ENCODE measurements at places on chromosomes 5 and 9.

DNA sequence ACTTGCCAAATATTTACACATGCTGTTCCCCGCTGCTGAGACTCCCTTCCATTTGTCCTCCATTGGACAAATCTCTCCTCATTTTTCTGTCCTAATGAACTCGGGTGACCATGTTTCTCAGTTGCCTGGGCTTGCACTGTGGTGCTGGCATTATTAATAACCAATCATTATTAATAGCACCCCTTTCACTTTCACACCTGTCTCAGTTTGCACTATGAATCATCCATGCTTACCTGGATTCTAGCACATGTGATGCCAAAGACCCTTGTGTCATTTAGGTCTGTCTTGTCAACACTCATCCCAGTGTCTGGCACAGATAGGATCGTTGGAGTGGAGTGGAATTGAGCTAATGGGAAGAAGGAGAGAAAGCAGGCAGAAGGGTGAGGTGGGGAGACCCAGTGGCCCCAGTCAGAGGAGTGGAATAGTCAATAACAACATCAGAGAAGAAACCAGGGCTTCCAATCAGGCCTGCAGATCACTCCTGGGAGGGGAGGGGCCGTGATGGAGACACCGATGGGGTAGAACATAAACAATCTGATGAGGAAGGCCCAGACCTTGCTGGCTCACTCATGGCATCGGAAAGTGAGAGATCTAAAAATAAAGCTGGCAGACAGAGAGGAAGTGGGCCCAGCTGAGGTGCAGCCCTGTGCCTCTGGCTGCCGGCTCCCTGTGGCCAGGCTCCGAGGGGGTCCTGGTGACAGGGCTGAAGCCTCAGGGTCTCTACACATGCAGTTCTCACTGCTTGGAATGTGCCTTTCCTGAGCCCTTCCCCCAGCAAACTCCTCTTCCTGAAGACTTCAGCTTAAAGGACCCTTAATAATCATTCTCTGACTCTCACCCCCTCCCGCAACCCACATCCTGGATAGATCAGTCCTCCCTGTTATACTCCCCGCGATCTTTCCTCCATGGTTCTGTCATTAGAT, 33.5 kb upstream of the CRB2 start:
- peak; percentile 63 for DNase-seq

DNA sequence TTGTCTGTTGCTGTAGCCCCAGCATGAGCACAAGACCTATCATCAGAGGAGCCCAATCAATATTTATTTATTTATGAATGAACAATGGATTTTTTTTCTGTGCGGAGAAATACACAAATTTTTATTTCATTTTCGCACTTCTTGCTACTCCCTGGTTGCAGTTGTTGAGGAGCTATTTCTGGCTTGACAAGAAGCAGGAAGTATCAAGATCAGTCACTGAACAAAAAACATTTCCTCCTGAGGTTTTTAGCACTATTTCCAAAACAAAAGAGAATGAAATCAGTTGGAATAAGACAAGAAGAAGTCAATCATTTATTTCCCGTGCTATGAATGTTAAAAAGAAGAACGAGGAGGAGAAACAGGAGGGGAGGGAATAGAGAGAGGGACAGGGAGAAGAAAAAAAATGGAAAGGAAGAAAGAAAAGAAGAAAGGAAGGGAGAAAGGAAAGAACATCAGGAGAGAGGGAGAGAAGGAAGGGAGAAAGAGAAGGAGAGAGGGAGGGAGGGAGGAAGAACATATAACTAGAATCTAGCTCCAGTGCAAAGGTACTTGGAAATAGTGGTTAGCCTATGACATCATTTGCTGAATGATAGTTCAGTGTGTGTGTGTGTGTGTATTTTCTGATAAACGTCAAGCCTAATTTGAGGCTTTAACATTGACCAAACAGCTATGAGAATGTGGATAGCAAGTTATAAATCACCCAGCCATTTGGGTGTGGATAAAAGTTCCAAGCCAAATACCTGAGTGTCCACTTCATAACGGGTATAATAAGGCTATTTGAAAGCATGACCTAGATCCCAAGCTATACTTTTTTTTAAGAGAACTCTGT, 586.0 kb downstream of the EBF1 start:
- no peak for DNase-seq

- DNase-seq: no peak
Observed at GRCh38 chr9:94785215-94786169, 59.0 kb downstream of the AOPEP start.

DNA sequence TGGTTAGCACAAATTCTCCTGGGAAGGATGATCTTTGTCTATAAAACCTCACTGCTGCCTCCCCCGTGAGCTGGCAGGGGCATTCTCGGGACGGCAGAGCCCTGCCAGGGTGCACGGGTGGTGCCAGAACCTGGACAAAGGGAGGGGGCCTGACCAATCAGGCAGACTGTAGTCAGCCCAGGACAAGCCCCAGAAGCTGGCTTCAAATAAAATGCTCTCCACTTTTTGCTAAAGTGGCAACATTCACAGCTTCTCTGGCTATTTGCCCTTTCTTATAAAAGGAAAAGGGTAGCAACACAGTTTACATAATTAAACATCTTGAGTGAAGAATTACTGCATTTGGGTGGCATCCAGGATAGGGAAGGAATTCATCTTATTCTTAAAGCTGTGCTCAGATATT, 14.4 kb downstream of the IL9 start:
- no peak for DNase-seq

GRCh38 chr9:6584881-6585597, 60.5 kb downstream of the GLDC start:
- peak; percentile 33 for DNase-seq

DNA sequence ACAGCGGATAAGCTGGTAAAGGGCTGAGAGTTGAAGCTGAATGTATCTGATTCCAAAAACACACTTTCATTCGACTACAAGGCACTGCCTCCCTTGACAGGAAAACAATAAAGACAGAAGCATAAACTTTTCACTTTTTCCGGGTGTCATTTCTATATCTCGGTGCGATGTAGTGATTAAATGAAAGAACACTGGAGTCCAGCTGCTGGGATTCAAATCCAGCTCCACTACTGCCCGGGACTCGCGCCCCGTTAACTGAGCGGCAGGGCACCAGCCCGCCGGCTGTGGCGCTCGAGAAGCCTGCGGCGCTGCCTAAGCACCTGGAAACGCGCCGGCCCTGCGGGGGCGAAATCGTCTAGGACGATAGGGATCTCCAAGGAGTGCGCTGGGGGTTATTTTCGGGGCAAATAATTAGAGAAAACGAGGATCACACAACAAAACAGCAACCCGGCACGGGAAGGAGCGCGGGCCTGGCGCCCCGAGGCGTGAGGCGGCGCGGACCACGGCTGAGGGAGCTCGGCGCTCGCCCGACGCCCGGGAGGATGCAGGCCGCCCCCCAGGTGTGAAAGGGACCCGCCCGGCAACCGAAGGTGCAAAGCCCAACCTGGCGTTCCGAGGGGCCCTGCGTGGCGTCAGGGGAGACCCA, 837 bp downstream of the UIMC1 start:
- peak; percentile 42 for DNase-seq

DNA sequence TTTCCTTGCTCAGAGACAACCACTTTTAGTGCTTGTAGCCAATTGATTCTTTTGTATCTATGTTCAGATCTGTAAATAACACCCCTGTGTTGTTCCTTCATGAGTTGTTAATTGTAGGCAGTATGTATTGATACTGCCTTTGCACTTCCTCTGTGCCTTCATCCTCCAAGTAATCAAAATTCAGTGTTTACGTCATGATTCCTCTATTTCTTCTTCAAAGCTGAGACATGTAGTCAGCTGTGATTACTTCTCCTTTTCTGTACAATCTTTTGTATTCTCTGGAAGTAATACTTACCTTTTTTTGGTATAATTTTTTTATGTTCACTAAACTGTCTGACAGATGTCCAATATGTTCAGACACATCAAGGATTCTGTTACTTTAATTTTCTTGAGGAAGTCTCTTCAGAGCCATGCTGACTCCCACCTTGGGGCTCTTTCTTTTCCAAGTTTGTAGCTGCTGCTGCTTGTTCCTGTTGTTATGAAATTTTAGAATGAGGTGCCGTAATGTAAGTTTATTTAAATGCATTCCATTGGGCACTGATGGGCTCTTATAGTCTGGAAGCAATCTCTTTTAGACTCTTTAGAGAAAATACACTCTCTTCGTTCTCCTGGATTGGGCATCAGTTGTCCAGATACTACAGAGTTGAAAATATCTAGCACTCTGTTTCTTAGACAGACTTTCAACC, 30.5 kb upstream of the LRRC70 start:
- DNase-seq: no peak

DNA sequence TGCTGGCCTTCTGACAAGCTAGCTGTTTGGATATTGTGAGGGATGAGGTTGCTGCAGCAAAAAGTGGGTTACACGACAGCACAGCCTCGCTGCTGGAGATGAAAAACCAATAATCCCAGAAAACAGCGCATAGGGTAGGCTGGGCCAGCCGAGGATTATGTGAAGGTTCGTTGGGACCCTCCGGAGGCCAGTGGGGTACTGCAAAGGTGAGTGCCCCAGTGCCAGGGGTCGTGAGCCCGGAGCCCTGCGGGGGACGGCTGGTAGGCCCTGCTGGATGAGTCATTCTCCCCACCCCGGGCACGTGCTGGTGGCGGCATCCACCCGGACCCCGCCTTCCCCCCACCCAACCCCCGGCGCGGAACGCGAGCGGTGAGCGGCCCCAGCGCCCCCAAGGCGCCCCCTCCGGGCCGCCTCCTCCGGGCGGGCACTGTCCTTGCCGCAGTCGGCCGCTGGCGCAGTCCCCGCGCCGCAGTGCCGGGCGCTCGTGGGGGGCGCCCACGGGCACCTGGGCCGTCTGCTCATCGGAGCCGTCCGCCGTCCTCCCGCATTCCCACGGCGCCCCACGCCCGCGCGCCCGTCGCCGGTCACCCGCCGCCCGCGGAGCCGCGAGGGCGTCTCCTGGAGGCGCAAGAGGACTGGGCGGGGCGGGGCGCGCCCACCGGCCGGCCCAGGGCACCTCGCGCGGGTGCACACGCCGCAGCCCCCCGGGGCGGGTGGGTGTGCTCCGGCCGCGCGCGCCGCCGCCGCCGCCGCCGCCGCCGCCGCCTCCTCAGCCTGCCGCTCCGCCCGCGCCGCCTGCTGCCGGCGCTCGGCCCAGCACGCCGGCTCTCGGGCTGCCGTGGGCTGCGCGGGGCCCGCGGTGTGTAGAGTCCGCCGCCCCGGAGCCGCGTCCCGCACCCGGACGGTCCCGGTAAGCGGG, at the start of gene PHF24:
PHF24 (plus strand) TSS at position 794 of the 919 bp plus-strand sequence. CDS start 13,014 bp downstream, outside the sequence.
- no peak for DNase-seq

DNA sequence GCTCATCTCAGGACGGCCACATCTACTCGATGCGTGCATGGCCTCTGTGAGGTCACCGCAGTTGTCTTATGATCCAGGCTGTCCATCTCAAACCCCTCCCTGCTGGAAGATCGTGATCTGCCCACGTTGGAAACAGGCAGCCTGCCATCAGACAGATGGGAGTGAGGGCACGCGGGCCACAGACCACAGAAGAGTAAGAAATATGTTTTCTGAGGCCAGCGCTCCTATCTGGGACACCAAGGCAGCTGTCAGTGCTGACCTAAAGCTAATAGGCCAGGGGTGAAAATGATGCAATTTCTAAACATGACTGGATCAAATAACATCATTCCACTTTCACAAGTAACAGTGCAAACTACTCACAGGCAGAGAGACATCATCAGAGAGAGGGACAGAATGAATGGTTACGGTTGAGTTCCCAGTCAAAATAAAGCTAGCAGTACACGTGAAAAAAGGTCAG, 57.1 kb upstream of the CER1 start:
- no peak for DNase-seq

GRCh38 chr9:1125741-1126140, 75.6 kb downstream of the DMRT2 start:
- no peak for DNase-seq

- DNase-seq: no peak
Observed at GRCh38 chr5:12313602-12314001, 409.4 kb upstream of the CTNND2 start.
